ENCODE measurements at places on chromosomes 5 and 9.
A peak's percentile ranks its signal among the peaks of the same experiment; 100 is the strongest.

- no peak for DNase-seq
Observed at GRCh38 chr5:156835905-156836304, 14.2 kb upstream of the PPP1R2B start.

- DNase-seq = no peak
Observed at GRCh38 chr5:110377943-110378342, 348.5 kb downstream of the TMEM232 start.

DNA sequence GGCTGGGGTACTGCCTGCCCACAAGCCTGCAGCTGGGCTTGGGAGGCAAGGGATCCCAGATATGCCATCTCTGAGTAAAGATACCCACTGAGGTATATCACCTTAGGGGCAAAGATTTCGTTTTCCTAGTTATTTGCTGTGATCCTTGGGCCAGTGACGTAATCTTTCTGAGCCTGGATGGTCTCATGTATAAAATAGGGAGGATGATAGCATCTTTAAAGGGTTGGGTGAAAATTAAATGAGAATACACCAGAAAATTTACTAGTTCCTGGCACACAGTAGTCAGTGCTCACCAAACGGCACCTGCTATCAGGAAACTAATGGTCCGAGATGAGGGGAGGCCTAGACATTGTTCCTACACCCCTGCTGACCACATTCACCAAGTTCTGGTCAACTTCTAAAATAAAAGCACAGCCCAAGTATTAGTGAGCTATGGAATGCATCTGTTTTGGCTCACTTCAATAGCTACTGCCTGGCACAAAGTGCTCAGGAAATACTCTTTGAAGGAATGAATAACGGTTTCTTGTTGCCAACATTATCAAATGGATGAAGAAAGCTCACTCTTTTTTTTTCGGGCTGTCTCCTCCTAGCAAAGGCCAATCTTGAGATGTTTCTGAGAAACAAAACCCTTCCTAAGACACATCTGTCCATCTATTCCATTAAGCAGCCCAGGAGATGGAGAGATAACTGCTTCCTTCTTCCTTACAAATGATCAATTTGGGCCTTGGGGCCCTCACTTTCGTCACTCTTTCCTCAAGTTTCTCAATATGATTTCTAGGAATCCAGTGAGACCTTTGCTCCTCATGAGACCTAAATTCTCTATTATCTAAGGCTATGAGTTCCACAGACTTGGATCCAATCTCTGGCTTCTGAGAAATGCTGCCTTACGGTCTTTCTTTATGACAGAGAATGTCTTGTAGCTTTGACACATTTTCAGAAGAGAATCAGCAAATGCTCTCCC lies 98.2 kb downstream of the DPYSL3 start:
- DNase-seq = no peak

DNA sequence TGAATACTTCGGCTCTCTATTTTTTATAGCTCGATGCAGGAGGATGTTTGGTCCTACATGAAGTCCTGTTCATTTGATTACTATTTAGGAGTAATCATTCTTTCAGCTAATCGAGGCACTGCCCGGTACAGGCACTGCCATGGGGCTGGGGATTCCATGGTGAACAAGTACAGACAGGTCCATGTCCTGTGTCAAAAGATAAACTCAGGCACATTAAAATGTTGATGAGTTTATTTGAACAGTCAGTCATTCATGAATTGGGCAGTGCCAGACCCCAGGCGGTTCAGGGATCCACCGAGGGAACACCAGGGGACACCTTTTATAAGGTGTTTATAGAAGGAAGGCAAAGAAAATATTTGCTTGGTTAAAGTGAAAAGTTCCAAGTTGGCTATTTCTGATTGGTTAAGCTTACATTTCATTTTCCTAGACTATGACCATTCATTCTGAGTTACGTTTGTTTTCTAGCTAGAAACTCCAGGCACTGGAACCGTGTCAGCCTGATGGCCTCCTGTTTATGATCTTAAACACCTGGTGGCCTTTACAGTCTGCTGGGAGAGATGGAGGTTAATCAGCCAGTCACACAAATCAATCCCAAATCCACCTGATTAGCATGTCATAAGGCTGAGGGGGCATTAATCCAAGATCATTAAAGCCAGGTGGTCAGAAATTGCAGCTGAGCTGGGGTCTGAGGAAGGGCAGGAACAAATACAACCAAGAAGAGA lies 47.0 kb upstream of the TDRD7 start:
- DNase-seq = no peak

- no peak for DNase-seq
Observed at GRCh38 chr5:79974886-79975285, 16.2 kb downstream of the MTX3 start.

DNA sequence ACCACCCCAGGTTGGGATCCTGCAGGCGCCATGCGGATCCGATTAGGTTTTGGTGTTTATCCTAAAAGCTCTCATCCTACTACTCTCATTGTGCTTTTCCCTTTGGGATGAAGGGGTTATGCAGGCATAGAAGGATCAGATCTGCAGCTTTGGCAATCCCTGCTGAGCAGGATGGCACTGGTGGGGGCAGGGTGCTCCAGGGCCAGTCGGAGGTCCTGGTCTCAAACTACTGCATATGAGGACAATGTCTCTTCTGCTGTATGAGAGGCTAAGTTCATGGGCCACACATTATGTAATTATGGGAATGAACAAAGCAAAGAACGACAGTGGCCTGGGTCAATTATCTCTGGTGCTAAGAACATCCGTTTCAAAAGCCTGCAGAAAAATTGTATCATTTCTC lies 334.2 kb downstream of the IRX1 start:
- DNase-seq = no peak

DNA sequence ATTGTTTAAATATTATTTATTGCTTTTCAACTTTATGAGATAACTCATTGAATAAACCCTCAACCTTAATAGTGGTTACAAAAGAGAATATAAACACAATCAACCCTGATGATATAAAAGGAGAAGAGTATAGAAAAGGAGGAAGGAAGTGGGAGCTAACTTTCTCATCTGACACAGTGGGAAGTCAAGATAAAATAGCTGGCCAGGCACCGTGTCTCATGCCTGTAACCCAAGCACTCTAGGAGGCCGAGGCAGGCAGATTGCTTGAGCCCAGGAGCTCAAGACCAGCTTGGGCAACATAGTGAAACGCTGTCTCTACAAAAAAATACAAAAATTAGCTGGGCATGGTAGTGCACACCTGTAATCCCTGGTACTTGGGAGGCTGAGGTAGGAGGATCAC lies 93.5 kb downstream of the PPP2R2B start:
- no peak for DNase-seq

- peak; percentile 48 for DNase-seq
Observed at GRCh38 chr5:123460296-123460729, 37.1 kb upstream of the CEP120 start.

DNA sequence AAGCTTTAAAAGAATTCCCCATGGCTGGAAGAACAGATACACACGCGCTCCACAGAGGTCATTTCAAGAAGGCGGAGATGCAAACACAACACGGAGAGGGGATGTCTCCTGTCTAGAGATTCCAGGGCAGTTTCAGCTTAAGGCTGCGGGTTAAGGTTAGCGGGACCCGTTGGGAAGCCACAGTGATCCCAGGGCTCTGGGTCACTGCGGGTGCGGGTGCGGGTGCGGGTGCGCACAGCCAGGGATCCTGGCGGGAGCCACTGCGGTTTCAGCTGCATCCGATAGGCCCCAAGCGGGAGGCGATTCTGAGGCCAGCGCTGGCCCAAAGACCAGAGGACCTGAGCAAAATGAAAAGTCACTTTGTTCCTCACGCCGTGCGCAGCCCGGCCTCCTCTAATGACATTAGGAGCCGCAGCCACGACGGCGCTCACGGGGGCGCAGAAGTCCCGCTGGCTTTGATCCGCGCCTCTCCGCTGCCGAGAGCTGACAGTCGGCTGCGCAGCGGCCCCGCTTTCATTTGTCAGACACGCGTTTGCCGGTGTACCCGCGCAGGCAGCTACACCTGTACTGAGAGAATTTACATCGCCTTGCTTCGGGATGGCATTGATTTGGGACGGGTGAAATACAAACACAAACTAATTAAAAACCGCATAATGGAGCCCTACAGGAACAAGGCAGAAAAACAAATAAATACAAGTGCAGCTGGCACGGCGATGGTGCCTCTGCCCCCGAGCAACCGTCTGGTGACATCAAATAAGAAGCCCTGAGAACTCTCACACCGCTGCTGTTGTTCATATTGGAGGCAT lies 5.3 kb upstream of the IRX1 start:
- no peak for DNase-seq

DNA sequence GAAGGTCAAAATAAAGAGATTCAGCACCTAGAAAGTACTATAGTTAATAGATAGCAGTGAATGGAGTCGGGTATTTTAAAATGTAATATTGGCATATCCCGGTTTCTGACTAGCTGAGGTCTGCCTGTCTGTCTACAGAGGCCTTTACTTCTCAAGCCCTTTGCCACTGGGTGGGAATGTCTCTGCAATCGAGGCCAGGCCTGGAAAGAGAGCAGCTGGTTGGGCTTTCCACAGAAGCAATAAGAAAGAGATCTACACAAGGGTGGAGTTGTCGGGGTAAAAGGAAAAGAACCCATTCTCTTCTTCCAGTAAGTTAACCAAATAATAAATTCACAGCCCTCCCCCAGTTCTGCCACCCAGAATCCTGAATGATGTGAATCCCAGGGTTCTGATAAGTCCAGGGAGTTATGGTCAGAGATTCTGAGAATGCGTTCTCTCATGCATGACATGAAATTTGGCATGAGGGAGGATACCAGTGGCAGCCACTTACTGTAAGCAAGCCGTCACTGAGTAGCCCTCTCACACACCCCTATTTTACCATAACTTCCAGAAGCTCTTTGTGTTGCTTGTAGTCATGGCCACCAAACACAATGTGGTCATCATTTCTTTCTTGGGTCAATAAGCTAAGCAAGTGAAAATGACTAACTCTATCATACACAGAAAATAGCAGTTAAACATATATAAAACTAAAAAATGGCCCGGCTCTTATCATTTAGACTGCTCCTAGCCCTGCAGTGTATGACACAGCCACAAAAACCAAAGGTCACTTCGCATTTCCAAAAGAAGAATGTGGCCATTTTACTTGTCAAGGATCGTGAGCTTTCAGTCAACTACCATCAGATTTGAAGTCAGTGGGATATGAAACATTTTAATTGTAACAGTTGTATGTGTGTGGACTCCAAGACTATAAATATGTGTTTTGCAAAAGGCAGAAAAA lies 185.0 kb downstream of the GLIS3 start:
- DNase-seq = no peak

GRCh38 chr9:16153741-16154140 lies 600.9 kb downstream of the CCDC171 start:
- no peak for DNase-seq

DNA sequence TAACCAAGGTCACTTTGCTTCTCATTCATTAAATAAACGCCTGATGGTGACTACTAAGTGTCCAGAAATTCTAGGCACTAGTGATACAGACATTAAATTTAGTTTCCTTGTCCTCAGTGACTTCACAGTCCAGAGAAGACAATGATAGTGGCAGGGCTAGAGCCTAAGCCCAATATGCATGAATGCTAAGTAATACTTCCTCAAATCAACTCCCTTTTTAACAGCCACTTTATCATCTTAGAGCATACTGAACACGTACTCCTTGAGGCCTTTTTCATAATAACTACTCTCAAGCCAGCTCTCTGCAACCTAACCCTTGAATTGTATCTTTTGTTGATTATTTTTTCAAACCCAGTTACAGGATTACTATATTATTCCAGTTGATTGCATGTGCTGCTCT lies 74.1 kb downstream of the STX17 start:
- DNase-seq = no peak

- no peak for DNase-seq
Observed at GRCh38 chr5:174307656-174308271, 262.3 kb downstream of the NSG2 start.

DNA sequence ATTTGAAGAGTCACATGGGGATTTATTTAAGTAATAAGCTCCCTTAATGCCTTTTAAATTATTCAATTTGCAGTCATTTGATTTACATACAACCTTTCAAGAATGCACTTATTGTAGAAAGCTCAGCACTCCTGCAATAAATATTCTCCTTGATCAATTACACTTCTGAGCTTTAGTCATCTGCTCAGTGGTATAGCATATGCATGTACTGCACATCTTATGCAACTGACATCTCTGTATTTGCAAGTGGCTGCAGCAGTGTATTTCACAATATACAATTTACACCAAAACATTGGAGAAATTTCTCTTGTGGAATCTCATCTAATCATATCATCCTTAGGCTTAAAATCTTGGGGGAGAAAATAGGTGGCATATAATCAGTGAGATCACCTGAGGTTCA lies 325.7 kb downstream of the SLF1 start:
- no peak for DNase-seq

DNA sequence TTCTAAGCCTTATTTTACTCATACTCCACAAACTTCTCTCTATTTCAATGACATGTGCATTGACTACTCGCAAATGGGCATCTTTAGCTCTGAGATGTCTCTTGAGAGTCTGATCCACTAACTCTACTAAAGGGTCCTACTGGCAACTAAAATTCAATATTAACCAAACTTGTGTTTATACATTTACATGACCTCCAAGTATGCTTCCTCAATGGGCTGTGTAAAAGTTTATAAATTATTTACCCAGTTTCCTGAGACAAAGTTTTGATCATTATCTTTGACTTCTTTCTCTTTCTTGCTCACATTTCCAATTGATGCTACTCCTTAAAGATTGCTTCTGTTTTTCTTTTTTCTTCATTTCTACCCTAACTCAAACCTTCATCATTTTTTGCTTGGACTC lies 510.1 kb upstream of the DAB2 start:
- DNase-seq = no peak

GRCh38 chr9:125992557-125992956 lies 245.4 kb downstream of the PBX3 start:
- no peak for DNase-seq

- no peak for DNase-seq
Observed at GRCh38 chr5:168697034-168697720, 118.0 kb upstream of the PANK3 start.

GRCh38 chr5:41908374-41909079 lies 4.4 kb downstream of the RIMOC1 start:
- DNase-seq = no peak

GRCh38 chr9:86368871-86369521 lies 14.8 kb upstream of the TUT7 start:
- DNase-seq = no peak
